Tongue (tissue), 3 donors: ENCODE measurements at places on chromosomes 3 and 15.

DNA sequence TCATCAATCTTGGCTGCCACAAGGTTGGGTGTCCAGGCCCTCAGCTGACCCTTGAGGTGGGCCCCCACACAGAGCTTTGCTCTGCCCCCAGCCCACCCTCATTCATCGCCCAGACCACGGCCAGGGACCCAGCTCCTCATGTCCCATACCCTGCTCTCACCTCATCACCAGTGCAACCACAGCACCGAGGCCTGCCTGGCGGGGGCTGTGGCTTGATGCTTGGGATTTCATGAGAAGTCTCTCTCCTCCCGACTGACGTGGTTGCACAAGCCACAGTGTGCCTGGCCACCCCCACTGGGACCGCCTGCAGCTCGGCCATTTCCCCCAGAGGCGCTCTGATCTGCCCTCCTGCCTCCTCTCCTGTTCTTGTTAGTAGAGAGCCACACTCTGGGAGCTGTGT, 45.4 kb upstream of the MTMR10 start:
- DNase-seq: no peak

DNA sequence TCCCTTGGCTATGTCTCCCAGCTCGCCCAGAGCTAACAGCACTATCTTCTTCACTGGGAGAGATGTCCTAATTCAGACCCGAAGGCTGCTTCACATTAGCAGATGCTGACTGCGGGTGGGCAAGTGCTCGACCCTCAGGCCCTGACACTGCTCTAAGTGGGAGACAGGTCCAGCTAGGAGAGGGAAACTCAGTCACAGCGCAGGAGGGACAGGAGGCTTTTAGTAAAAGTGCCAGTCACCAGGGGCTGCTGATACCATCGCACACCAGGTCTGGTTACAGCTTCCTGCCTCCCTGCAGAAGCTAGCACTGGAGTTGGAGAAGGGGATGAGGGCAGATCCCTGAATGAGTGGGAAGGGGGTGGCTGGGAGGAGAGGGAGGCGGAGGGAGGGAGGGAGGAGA, 365.8 kb upstream of the RGMA start:
- no peak for DNase-seq

DNA sequence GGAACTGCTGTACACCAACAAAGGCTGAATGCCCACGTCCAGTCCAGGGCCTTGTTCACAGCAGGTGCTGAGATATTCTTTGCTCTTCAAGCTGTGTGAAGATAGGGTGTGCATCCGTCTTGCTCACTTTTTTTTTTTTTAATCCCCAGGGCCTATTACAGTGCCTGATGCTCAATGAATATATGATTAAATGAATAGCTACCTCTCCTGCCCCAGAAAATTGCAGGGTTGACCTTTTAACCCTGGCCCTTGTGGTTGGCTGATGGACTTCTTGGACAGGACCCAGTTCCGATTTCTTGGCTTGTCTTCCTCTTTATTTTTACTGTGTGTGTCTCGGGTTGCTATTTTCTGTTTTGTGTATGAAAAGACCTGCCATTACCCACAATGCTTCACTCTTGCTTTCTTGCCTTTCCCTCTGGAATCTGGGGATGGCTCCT, 2.9 kb upstream of the FYTTD1 start:
- DNase-seq: no peak

GRCh38 chr3:74537857-74538256, 76.6 kb downstream of the CNTN3 start:
- no peak for DNase-seq

DNA sequence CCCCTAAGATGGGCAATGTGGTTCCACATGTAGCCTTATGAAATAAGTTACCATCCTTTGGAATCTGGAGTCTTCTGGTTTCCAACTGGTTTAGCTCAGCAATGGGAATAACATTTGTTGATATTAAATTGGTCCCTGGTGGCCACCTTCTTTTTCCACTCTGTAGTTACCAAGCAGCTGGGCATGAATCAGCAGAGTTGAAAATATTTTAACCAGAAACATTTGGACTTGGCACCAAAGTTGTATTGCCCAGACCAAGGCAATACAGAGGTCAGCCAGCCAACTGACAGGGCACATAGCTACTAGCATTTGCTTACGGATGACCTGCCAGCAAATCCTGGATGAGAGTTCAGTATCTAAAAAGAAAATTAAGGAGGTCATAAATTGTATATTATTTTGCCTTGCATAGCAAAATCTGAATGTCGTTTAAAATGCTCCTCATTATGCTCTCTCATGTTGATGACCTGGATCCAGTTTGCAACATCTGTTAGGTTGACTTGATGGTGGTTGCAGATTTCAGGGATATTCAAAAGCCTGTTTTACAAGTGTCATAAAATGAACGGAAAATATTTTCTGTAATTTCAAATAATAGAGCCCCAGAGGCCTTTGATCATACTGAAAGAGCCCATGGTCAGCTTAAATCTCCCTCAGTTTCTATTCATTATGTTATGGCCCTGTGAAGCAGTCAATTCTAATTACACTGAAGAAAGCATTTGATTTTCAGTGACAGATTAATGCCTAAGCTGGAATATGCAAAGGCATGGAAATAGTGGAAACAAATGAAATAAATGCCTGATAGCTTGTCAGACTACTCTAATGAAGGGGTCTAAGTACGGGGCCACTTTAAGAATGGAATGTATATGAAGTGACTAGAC, 54.6 kb downstream of the PPM1L start:
- DNase-seq: peak; percentile 72

GRCh38 chr3:100338911-100339310, 4.4 kb downstream of the NIT2 start:
- DNase-seq: no peak

GRCh38 chr3:15271785-15272381, 60.5 kb downstream of the SH3BP5 start:
- no peak for DNase-seq

DNA sequence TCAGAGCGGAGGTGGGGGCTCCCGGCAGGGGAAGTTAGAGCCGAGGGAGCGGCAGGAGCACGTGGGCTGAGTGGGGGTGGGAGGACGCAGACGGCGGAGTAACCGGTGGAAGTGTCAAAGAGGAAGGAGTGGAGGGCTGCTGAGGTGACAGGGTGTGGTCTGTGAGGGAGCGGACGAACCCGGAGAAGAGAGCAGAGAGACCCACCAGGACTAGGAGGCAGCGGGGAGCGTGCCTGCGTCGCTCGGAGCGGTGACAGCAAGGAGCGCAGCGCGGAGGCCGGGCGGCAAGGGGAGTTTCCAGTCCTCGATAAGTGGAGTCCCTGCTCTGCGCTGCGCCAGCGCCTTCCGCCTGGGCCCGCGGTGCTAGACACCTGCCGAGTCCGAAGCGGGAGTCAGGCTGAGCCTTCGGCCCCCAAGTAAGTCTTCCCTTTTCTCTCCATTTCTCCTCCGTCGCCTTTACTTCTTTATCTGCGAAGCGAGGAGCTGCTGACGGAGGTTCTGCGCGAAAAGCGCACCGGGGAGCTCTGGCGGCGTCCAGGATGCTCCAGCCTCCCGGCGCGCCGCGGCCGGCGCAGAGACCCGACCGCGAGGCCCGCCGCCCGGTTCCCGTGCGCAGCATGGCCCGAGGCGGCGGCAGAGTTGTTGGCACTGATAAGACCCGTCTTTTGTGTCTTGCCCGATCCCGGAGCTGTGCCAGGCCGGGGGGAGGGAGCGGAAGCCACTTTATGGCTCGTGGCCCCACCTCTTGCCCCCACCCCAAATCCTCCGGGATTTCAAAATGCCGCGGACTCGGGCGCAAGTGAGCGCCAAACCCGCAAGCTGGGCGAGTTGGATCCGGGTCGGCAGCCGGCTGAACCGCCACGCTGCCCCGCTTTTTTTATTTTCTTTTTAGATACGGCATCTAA, 533.0 kb upstream of the SEMA6D start:
- DNase-seq: peak; percentile 56

- no peak for DNase-seq
Measured at GRCh38 chr3:194276768-194277103, 74.4 kb downstream of the CPN2 start.

DNA sequence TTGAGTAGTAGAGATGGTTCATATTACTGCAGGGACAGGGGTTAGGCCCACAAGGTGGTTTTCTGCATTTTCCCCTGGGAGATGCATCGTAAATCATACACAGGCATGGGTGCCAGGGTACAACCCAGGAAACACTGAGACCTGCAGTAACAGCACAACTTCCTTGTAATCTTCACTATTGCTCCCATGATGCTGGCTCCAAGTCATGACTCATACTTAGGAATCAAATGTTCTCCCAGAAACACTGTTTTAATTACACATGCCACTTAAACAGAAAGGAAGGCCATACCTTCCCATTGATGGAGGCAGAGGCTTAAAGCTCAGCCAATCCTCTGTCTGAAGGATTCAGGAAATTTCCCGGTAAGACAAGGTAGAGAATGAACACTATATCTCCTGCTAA, 106.5 kb downstream of the ERC2 start:
- DNase-seq: no peak
